ENCODE measurements at places on chromosomes 5 and 9. TPM values are rescaled to one million over a fixed set of nuclear protein-coding genes. Genes with fewer than 3 reads are reported as not detected.

GRCh38 chr9:94623253-94623652 is 16.1 kb downstream of the FBP1 start:
- H3K27me3 ChIP-seq, result peaks cover 3% of the 10 kb centered on the region
- no peaks in the 10 kb centered on the region for H3K4me1 ChIP-seq

DNA sequence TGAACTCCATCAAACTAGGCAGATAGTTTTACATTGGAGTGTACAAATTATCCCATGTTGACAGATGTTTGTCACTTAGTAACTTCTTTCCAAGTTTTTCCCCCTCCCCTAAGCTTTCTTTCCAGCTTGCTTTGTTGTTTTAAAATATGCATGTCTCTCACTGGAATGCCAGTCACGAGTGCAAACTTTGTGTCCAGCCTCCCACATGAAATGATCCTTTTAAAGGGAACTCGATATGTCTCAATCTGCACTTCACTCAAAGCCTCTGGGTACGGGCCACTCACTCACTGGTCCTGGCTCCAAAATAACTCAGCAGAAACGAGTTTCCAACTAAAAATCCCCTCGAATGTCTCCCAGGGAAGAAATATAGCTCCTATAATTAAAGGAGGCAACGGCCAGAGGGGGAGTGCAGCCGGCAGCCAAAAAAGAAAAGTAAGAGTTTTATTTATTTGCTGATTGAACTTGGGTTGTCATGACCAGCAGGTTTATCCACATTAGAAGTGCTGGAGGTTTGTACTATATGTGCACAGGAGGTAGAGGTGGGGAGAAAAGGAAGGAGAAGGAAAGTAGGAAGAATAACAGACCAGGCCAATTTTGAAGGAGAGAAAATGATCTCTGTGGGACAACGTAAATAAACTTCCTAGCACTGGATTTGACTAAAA is 17.5 kb downstream of the NR2F1 start:
- no peaks in the 10 kb centered on the region for H3K4me1 ChIP-seq
- DNase-seq, result no peak
- H3K36me3 ChIP-seq, result no peaks in the 10 kb centered on the region
- peaks cover 39% of the 10 kb centered on the region for H3K27me3 ChIP-seq
- H3K4me3 ChIP-seq, result no peak overlapping the region

ABCA2 gene
- 49.4 TPM for total RNA-seq

PHAX gene
- total RNA-seq, result 86.5 TPM

DNA sequence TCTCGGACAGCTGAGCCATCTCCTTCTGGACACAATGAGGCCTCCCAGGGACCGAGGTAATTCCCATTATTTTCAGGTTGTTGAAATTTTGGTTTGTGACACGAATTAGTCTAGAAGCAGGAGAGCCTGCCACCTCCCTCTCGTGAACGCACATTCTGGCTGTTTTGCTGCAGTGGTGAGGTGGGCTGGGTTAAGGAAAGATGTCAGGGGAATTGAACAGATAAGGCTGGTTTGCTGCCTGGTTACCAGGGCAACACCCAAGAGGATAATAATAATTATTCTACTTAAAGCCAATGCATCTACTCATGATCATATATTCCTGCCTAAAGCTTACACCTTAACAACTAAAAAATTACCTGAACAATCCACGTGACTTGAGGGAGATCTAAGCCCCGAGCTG is 38.1 kb downstream of the DDX31 start:
- H3K27ac ChIP-seq, result no peak overlapping the region
- no peaks in the 10 kb centered on the region for H3K27me3 ChIP-seq
- H3K4me3 ChIP-seq, result no peak overlapping the region
- DNase-seq, result no peak
- H3K36me3 ChIP-seq, result peaks cover 29% of the 10 kb centered on the region

ATG10 gene
- 1.8 TPM for total RNA-seq

DNA sequence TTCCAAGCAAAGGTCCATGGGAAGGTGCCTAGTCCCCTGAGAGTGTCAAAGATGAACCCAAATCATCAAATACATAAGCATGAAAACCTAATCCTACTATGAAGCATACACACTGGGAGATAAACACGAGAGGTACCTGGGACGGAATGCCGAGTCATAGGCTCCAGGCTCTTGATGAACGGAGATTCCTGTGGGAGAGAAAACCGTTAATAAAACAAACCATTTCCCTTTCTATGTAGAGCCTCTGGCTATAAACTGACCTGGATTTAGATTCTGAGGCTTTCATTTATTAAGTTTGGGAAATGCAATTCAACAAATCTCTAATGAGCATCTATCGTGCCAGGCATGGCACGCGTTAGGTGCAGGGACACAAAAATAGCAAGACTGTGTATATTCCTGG is 206.4 kb upstream of the IL12B start:
- H3K36me3 ChIP-seq, result no peaks in the 10 kb centered on the region
- H3K27ac ChIP-seq, result no peak overlapping the region
- no peaks in the 10 kb centered on the region for H3K27me3 ChIP-seq
- H3K4me1 ChIP-seq, result peaks cover 5% of the 10 kb centered on the region
- DNase-seq, result no peak

DNA sequence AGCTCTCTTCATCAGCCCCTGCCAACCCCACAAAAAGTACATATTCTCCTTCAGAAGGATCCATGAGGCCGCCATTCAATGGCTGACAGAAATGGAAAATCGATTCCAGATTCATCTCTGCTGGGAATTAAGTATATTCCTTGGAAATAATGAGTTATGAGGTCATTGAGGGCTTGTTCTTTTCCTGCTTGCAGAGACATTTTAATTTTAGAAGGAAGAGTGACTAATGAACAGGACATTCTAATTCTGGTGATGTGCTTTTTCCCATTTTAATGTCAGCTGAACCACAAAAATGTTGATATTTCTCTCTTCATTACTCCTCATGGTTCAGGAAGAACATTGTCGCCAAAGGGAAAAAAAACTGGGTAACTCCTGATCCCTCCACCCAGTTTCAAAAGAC is 314.0 kb downstream of the PIK3R1 start:
- no peaks in the 10 kb centered on the region for H3K27me3 ChIP-seq
- H3K36me3 ChIP-seq, result no peaks in the 10 kb centered on the region
- H3K4me3 ChIP-seq, result peak overlapping the region; percentile 23
- H3K27ac ChIP-seq, result peak overlapping the region; percentile 80

- DNase-seq, result no peak
- H3K4me1 ChIP-seq, result no peaks in the 10 kb centered on the region
These were observed 62.7 kb upstream of the PDE4D start for GRCh38 chr5:59956130-59956783.

DNA sequence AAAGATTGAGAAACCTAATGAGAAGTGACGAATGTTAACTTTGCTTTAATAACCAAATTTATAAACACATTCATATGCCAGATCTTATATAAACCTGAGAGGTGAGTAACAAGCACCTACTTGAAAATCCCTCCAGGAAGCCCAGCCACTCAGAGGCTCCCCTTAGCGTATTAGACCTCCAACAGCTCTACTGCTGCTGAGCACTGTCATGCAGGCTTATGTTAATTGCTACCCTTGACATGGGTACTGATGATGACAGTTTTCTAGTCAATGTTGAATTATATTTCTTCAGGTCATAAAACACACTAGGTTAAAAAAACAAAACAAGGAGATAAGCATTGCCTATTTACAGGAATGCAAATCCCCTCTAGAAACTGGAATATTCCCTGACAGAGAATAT is 161.2 kb downstream of the MPDZ start:
- H3K36me3 ChIP-seq, result peaks cover 23% of the 10 kb centered on the region
- no peaks in the 10 kb centered on the region for H3K27me3 ChIP-seq
- no peak for DNase-seq

ENG gene
- 57.4 TPM for total RNA-seq

GRCh38 chr9:34246453-34246852 is 67.6 kb downstream of the UBAP1 start:
- H3K4me1 ChIP-seq, result no peaks in the 10 kb centered on the region
- peaks cover 38% of the 10 kb centered on the region for H3K36me3 ChIP-seq
- no peaks in the 10 kb centered on the region for H3K27me3 ChIP-seq
- DNase-seq, result no peak

LHX6 gene
- total RNA-seq, result not detected

DOCK8 gene
- not detected for total RNA-seq

DNA sequence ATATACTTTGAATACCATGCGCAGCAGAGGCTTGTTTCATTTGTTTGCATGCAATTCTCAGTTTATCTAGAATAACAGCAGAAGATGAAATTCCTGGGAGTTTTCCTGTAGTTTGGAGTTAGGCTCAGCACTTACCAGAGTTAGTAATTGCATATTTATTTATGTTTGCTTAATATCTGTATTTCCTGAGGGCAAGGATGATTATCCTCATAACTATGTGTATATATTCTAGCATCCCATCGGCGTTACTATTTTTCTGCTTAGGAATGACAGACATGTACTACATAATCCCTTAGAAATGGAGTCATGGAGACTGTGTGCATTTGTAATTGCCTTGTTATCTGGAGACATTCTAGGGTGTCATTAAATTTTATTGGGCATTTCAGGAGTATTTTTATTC is 1184.8 kb downstream of the DTWD2 start:
- H3K4me3 ChIP-seq, result no peak overlapping the region
- H3K27ac ChIP-seq, result no peak overlapping the region
- H3K4me1 ChIP-seq, result no peaks in the 10 kb centered on the region
- H3K36me3 ChIP-seq, result no peaks in the 10 kb centered on the region
- H3K27me3 ChIP-seq, result no peaks in the 10 kb centered on the region

DNA sequence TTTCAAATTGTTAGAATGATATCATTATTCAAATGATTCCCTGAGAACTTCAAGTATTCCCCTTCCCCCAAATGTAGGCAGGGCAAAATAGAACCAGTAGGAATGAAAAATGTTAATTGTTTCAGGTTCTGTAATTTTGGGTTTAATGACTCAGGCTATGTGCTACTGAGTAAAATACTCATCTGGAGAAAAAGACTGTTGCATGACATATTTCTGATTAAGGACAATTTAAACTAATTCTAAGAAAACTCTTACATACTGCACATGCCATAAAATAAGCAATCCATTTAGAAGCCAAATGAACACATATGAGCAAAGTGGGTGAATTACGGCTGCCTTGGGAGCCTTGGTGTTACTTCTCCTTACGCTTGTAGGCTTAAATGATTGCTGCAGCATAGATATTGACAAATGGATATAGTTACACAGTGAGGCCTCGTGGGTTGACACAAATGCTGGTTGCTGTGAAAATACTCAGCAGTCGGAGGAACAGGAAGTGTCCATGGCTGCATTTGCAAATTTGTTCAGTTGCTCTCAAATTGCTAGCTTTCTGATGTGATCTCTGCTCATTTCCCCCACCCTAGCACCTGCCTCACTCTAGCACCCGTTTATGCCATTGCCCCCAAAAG is 174.9 kb upstream of the DMAC1 start:
- H3K4me1 ChIP-seq, result no peaks in the 10 kb centered on the region
- no peak for DNase-seq

DNA sequence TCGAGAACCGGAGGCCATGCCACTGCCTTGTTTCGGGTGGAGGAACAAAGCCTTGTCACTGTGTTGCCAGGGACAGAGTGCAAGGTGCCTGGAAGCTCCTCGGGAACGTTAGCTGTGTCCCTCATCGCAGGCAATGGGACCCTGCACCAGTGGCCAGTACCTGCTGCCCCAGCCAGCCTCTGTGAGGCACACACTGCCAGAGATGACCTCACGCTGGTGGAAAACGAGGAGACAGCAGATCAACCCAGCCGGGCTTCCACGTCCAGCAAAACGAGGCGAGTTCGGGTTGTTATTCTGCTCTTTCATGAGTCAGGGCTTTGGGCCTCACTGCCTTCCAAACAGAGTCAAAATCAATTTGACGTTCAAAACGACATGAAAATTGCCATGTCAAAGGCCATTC is 104.1 kb downstream of the ADAMTS2 start:
- no peaks in the 10 kb centered on the region for H3K36me3 ChIP-seq
- no peak overlapping the region for H3K4me3 ChIP-seq
- H3K4me1 ChIP-seq, result peaks cover 36% of the 10 kb centered on the region
- H3K27me3 ChIP-seq, result no peaks in the 10 kb centered on the region

DNA sequence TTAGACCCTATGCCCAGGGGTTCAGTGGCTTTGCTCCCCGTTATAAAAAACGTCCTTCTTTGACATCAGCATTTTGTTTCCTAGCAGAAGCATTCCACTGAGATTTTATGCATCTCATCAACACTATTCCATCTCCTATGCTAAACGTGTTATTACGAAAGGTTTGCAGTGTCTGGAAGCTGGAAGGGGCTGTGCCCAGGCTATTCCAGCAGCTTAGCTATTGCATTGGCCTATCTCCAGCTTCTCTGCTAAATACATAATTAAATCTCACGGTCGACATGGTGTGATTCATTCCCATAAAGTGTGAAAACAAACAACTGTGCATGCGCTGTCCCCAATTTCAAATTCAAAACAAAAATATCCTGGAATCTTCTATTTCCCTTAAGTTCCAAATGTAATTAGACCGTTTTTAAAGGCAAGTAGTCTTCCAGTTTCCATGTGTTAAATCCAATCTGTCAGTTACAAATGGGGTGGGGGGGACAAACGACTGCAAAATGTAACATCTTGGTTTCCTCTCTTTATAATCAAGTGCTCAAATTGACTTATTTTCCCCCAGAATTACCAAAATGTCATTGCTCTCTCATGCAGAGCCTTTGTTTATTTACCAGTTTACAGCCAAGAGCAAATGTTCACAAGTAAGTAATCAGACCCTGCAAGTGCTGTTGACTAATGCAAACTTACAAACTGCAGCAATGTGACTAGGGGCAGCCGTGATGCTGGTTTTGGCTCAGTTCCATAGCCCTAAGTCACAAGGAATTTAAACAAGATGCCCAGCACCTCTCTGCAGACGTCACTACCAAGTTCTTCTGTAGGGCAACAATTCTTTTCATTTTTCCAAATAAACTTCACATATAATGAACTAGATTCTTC is 212.3 kb upstream of the RORB start:
- H3K36me3 ChIP-seq, result no peaks in the 10 kb centered on the region
- no peak overlapping the region for H3K4me3 ChIP-seq
- DNase-seq, result no peak
- H3K27ac ChIP-seq, result no peak overlapping the region
- H3K27me3 ChIP-seq, result no peaks in the 10 kb centered on the region

TEX48 gene
- total RNA-seq, result not detected

GRCh38 chr9:74810200-74810599 is 77.5 kb downstream of the TRPM6 start:
- no peaks in the 10 kb centered on the region for H3K27me3 ChIP-seq
- no peaks in the 10 kb centered on the region for H3K4me1 ChIP-seq
- no peak overlapping the region for H3K4me3 ChIP-seq
- no peaks in the 10 kb centered on the region for H3K36me3 ChIP-seq
- H3K27ac ChIP-seq, result no peak overlapping the region
- no peak for DNase-seq

DNA sequence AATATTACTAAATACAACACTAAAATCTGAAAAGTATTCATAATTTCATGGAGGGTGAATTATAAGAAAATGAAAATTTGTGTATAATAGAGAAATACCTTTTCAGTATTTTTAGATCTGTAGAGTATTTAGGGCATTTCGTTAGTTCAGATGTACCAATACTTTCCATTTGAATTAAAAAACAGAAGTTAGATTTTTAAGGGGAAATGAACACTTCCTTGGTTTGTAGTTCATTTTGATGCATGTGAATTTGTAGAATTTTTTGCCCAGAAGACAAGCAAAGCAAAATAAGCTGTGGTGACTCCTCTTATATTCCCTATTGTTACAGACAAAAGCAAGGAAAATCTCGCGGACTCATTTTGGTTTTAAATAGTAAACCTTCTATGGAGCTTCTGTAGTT is 209.0 kb upstream of the RPS23 start:
- no peak for DNase-seq
- H3K27me3 ChIP-seq, result no peaks in the 10 kb centered on the region
- no peaks in the 10 kb centered on the region for H3K4me1 ChIP-seq
- no peak overlapping the region for H3K4me3 ChIP-seq
- H3K36me3 ChIP-seq, result no peaks in the 10 kb centered on the region
- no peak overlapping the region for H3K27ac ChIP-seq

GRCh38 chr5:37722236-37723161 is 117.3 kb downstream of the GDNF start:
- no peaks in the 10 kb centered on the region for H3K27me3 ChIP-seq
- DNase-seq, result peak; percentile 97
- H3K4me1 ChIP-seq, result peaks cover 62% of the 10 kb centered on the region
- peak overlapping the region; percentile 10 for H3K4me3 ChIP-seq

OTP gene
- not detected for total RNA-seq

All from GM23248 (cell line).